ENCODE measurements at places on chromosomes 5 and 9.

DNA sequence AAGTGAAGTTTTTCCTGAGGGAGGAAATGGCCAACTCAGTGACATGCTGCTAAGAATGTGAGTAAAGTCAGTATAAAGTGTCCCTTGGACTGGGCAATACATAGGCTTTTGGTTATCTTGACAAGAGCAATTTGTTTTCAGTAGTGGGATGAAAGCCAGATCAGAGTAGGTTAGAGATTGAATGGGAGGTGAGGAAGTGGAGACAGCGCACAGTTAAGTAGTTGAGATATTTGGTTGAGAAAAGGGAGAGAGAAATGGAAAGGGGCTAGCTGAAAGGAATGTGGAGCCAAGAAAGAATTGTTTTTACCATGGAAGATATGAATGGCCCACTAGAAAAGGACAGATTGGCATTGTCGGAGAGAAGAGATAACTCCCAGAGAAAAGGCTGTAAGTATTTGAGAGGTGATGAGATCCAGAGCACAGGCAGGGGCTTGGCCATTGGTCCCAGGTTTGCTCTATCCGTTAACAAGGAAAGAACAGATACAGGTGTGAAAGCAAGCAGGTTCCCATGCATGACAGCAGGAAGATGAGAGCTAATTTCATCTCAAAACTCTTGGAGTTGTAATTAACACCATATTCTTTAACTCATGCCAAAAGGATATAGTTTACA lies 392.0 kb downstream of the NR2F1-AS1 start:
- H3K27me3 ChIP-seq, result no peaks in the 10 kb centered on the region
- no peaks in the 10 kb centered on the region for H3K4me1 ChIP-seq
- no peaks in the 10 kb centered on the region for H3K36me3 ChIP-seq
- no peak overlapping the region for H3K27ac ChIP-seq
- H3K4me3 ChIP-seq, result no peak overlapping the region

DNA sequence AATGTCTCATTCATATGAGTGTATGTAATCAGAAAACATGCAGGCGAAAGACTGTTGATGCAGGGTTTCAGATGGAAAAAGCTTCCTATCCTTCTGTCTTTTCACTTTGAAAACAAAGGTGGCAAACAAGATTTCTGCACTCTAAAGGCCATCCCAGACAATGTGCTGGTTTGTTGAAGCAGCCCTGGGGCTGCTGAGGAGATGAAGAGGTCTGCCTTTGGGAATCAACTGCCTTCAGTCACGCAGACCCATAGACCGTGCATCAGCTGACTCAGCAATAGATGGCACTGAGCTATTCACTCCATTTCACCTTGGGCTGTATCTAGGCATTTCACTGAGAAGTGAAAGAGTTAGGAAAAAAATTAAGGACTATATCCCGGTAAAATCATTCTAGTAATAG lies 60.5 kb upstream of the C5orf46 start:
- H3K27me3 ChIP-seq, result no peaks in the 10 kb centered on the region
- no peak overlapping the region for H3K27ac ChIP-seq
- H3K36me3 ChIP-seq, result no peaks in the 10 kb centered on the region

DNA sequence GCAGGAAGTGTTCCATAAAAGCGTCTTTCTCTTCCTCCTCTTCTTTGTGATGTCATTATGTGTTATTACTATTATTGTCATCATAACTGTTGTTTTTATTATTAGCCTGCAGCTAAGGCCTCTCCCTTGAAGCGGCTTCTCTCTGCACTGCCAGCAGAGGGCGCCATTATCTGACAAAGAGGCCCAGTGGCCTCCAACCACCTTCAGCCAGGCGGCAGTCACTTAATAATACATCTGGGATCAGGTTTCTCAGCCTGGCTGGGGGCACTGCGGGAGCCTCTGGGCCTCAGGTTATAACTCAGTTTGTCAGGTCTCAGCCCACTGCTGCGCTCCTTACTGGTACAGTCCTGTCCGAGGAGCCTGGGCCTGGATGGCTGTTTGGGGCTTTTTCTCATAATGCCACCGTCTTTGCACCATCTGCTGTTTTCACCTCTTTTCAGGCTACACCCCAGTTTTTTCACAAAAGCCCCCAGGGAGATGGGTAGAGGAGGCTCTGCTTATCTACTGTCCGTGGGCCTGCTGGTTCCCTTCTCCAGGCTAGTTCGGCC lies 281.9 kb downstream of the NSG2 start:
- H3K27me3 ChIP-seq, result no peaks in the 10 kb centered on the region
- no peaks in the 10 kb centered on the region for H3K36me3 ChIP-seq
- no peaks in the 10 kb centered on the region for H3K4me1 ChIP-seq
- no peak overlapping the region for H3K27ac ChIP-seq

- no peaks in the 10 kb centered on the region for H3K27me3 ChIP-seq
- H3K36me3 ChIP-seq, result peaks cover 8% of the 10 kb centered on the region
- H3K4me3 ChIP-seq, result no peak overlapping the region
- no peak overlapping the region for H3K27ac ChIP-seq
These were observed 7.7 kb downstream of the RHOBTB3 start for GRCh38 chr5:95738834-95739233.

DNA sequence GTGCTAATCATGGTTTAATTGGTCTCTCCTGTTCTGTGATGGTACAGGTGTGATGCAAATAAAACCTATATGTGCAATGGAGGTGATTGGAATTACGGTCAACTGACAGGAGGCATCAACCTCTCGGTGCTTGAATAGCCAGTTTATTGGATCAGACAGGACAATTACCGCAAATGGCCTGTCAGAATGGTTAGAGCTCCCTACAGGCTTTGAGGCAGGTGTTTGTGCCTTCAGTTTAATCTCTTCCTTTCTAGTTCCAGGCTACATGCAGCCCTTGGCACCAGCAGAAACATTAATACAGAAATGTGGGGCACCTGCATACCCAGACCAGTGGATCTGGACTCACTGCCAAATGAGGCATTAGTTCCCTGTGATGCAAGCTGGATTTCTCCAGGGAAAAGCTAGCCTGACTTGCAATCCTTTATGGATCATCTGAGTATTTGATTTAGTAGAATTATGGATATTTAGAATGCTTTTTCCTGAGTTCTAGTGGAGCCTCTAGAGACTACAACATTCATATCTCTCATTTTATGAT lies 128.6 kb downstream of the MAT2B start:
- no peaks in the 10 kb centered on the region for H3K4me1 ChIP-seq
- H3K27me3 ChIP-seq, result peaks cover 2% of the 10 kb centered on the region
- no peak overlapping the region for H3K27ac ChIP-seq
- no peak for DNase-seq

- H3K36me3 ChIP-seq, result no peaks in the 10 kb centered on the region
- DNase-seq, result no peak
These were observed 213.0 kb downstream of the SMARCA2 start for GRCh38 chr9:2228132-2228531.

DNA sequence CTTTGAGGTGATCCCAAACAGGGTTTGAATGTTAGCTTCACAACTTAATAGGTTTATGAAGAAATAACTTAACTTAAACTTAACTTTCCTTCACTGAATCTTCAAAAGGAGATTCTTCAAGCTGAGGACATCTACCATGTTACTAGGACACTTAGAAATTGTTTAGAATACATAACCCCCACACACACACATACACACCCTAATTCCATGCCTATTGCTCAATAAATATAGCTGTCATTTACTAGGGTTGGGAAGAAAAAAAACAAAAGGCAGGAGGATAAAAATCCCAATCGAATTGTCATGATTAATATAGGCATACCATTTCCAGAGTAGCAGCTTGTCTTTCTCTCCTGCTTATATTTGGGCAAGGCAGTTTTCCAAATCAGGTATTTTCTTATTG lies 68.3 kb downstream of the ALDH1A1 start:
- no peak for DNase-seq
- H3K36me3 ChIP-seq, result no peaks in the 10 kb centered on the region
- H3K27me3 ChIP-seq, result no peaks in the 10 kb centered on the region

DNA sequence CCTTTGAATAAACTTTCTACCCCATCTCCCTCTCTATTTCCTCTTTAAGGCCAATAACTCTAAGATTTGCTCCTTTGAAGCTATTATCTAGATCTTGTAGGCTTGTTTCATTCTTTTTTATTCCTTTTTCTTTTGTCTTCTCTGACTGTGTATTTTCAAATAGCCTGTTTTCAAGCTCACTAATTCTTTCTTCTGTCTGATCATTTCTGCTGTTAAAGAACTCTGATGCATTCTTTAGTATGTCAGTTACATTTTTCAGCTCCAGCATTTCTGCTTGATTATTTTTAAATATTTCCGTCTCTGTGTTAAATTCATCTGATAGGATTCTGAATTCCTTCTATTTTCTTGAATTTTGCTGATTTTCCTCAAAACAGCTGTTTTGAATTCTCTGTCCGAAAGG lies 15.3 kb upstream of the LIX1 start:
- H3K36me3 ChIP-seq, result peaks cover 5% of the 10 kb centered on the region
- no peaks in the 10 kb centered on the region for H3K27me3 ChIP-seq
- no peak overlapping the region for H3K27ac ChIP-seq

- no peaks in the 10 kb centered on the region for H3K36me3 ChIP-seq
- H3K4me3 ChIP-seq, result no peak overlapping the region
- no peak overlapping the region for H3K27ac ChIP-seq
- H3K27me3 ChIP-seq, result no peaks in the 10 kb centered on the region
- DNase-seq, result no peak
These were observed 84.3 kb upstream of the ACTBL2 start for GRCh38 chr5:57566914-57567313.

GRCh38 chr5:59193616-59194319 lies 610.9 kb downstream of the RAB3C start:
- no peak for DNase-seq
- H3K27ac ChIP-seq, result no peak overlapping the region
- no peaks in the 10 kb centered on the region for H3K27me3 ChIP-seq
- no peak overlapping the region for H3K4me3 ChIP-seq
- no peaks in the 10 kb centered on the region for H3K36me3 ChIP-seq

DNA sequence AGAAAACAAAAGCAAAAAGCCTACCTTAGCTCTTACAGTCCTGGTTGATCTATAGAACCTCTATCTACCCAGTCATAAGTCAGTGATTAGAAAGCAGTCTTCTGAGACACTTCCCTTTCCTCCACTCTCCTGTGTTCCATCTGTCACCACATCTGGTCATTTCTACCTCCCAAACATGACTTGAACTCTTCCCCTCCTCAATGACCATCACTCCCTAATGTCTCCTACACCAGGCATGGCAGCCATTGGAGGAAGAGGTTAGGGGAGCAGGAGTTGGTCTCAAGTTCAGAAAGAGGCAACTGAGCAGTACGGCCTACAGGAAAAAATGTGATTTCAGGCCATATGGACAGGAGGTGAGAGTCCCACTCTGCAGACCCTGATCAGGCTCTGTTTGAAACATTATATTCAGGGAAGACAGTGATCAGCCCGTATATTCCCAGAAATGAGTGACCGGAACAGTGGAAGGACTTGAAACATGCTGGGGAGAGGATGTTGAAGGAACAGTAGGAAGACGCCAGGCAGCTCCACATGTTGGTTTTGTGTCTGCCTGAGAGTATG lies 12.0 kb downstream of the ABLIM3 start:
- H3K4me3 ChIP-seq, result no peak overlapping the region
- H3K36me3 ChIP-seq, result no peaks in the 10 kb centered on the region
- H3K27me3 ChIP-seq, result no peaks in the 10 kb centered on the region
- DNase-seq, result no peak
- peaks cover 3% of the 10 kb centered on the region for H3K4me1 ChIP-seq

- H3K4me3 ChIP-seq, result no peak overlapping the region
- H3K4me1 ChIP-seq, result peaks cover 3% of the 10 kb centered on the region
- H3K36me3 ChIP-seq, result no peaks in the 10 kb centered on the region
- H3K27me3 ChIP-seq, result no peaks in the 10 kb centered on the region
These were observed 31.7 kb downstream of the MTX3 start for GRCh38 chr5:79959407-79959806.

DNA sequence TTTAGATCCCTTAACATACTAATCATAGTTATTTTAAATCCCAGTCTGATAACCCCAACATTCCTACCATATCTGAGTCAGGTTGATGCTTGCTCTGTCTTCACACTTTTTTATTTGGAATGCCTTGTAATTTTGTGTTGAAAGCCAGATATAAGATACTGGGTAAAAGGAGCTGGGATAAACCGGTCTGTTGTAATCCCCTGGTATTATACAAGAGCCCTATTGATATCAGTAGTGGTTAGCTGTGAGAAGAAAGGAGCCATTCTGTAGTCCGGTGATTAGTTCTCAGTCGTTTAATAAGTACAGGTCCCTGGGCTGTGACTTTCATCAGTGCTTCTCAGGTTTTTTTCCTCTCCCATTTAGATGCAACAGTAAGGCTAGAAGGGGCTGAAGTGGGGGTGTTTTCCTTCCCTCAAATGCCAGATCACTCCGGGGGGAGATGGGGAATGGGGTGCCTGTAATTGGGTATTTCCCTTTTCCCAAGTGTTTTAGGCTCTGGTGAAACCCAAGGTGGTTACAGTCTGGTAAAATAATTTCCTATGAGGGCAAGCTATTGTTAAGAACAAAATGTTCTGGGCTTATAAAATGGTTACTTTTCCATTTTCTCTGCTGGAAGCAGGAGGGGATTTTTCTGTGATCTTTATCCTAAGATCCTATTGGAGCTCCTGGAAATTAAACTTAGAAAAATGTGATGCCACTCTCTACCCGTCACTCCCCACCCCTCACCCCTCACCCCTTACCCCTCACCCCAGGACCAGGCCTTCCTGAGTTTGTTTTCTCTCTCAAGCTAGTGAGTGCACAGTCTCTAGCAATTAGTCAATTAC lies 72.7 kb downstream of the KCNN2 start:
- DNase-seq, result no peak
- H3K27me3 ChIP-seq, result no peaks in the 10 kb centered on the region
- H3K4me3 ChIP-seq, result no peak overlapping the region
- H3K27ac ChIP-seq, result no peak overlapping the region
- H3K36me3 ChIP-seq, result no peaks in the 10 kb centered on the region

GRCh38 chr5:156942064-156942463 lies 21.0 kb downstream of the TIMD4 start:
- no peak for DNase-seq
- no peaks in the 10 kb centered on the region for H3K36me3 ChIP-seq
- no peak overlapping the region for H3K4me3 ChIP-seq
- H3K27ac ChIP-seq, result no peak overlapping the region
- no peaks in the 10 kb centered on the region for H3K27me3 ChIP-seq
- H3K4me1 ChIP-seq, result no peaks in the 10 kb centered on the region

DNA sequence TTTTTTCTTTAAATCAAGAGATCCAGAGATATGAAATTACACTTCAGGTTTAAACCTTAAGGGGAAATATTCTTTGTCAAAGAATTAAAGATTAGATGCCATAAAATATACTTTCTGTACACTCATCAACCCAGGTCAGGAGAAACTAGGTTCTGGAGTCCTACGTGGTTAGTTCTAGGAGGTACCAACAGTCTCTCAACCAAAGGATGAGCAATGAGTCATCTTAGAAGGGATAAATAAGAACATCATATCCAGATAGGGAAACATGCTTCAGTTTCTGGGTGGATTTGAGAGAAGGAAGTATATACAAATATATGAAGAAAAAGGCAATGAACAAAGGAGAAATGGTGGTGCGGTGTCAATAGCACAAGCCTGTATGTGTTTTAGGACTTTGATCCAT lies 98.2 kb downstream of the CSNK1G3 start:
- DNase-seq, result no peak
- no peak overlapping the region for H3K4me3 ChIP-seq
- H3K36me3 ChIP-seq, result no peaks in the 10 kb centered on the region
- H3K4me1 ChIP-seq, result no peaks in the 10 kb centered on the region
- no peaks in the 10 kb centered on the region for H3K27me3 ChIP-seq
- no peak overlapping the region for H3K27ac ChIP-seq

DNA sequence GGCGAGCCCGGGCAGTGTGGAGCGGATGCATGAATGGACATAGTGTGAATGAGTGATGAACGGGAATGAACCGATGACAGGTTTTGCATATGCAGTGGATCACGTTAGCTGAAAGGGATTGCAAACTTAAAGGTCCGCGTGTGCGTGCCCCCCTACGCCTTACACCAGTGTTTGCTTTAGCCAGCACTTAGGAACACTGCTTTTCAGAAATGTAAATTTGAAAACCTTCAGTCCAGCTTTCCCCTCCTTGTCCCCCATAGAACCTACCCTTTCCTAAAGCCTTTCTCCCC lies 692 bp downstream of the PSAT1 start:
- H3K36me3 ChIP-seq, result peaks cover 10% of the 10 kb centered on the region
- H3K4me1 ChIP-seq, result peaks cover 29% of the 10 kb centered on the region
- H3K27me3 ChIP-seq, result no peaks in the 10 kb centered on the region
- no peak for DNase-seq
- peak overlapping the region; percentile 93 for H3K4me3 ChIP-seq
- peak overlapping the region; percentile 95 for H3K27ac ChIP-seq
